ENCODE measurements at places on chromosomes 1 and 21.

- peak; percentile 78 for DNase-seq
These were observed 997 bp downstream of the IFNAR2 start for GRCh38 chr21:33230545-33231324.

- DNase-seq: no peak
These were observed 31.0 kb upstream of the EFCAB14 start for GRCh38 chr1:46749921-46750404.

- no peak for DNase-seq
These were observed 39.9 kb downstream of the SIPA1L2 start for GRCh38 chr1:232589812-232590743.

- no peak for DNase-seq
These were observed 21.5 kb downstream of the GNG12 start for GRCh38 chr1:67811781-67812180.

DNA sequence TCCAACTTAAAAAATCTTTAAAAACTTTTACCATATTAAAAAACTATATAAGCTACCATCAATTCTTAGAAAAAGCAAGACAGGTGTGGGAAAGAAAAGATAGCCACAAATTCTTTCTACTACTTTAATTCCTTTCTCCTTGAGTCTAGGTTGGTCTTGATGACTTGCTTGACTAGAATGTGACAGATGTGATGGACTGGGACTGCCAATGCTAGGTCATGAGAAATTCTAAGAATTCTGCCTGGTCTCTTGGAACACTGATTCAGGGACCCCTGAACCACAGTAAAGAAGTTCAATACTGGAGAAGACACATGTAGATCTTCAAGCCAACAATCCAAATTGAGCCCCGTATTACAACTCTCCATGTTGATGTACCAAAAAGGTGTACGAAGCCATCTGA is 326.6 kb upstream of the B3GALT2 start:
- no peak for DNase-seq

DNA sequence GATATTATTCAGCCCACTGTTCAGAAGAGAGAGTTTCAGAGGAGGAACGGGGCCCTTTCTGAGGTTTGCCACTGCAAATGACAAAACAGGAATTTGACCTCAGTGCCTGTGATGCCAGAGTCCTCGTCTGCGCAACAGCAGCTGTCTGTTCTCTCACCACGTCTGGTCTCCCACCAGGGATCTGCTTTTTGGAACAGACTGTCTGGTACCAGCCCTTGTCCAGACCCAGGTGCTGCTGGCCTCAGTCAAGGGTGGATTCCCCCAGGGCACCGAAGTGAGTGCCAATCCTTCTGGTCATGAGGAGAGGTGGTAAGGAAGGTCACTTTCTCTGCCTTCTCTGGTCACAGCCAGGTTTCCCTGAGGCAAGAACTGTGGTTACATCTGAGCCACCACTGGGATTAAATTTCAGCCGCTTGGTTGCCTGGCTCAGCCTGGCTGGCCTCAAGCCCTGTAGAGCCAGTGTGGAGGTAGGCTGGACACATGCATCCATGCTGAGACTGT is 2.3 kb upstream of the BCAN start:
- no peak for DNase-seq

GRCh38 chr1:7659514-7659913 is 111.6 kb upstream of the VAMP3 start:
- no peak for DNase-seq

DNA sequence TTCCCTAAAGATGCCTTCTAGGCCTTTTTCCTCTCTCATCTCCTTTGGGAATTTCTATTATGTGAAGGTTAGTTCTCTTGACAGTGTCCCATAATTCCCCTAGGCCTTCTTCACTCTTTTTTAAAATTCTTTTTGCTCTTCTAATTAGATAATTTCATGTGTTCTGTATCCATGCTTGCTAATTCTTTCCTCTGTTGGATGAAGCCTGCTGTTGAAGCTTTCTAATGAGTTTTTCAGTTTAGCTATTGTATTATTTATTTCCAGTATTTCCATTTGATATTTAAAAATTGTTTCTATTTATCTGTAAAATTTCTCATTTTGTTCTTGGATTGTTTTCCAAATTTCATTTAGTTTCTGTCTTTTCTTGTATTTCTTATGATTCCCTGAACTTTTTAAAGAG is 28.5 kb upstream of the FAM163A start:
- no peak for DNase-seq

- no peak for DNase-seq
These were observed 102.7 kb upstream of the IVNS1ABP start for GRCh38 chr1:185419718-185420117.

- DNase-seq: no peak
These were observed 24.8 kb downstream of the S100A10 start for GRCh38 chr1:151968791-151969399.

DNA sequence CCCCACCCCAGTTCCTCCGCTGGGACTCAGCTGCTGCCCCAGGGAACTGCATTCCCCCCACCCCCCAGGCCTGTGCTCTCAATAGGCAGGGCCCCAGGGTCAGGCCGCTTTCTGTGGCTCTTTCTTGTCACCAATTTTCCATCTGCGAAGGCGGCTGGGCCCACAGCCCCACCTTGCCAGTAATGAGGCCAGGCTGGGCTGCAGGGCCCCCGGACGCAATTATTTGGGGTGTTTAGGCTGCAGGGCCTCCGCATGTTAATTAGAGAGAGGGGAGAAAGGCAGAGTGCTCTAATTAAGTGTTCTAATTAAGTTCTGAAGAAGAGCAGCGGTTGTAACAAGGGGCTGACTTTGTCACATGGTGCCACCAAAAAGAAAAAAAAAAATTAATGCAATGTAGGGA is 71.8 kb downstream of the EPHB2 start:
- DNase-seq: no peak

- no peak for DNase-seq
These were observed 44.0 kb upstream of the HMGB4 start for GRCh38 chr1:33819913-33820311.

- no peak for DNase-seq
These were observed 134.5 kb downstream of the SMYD3 start for GRCh38 chr1:246372559-246372958.

DNA sequence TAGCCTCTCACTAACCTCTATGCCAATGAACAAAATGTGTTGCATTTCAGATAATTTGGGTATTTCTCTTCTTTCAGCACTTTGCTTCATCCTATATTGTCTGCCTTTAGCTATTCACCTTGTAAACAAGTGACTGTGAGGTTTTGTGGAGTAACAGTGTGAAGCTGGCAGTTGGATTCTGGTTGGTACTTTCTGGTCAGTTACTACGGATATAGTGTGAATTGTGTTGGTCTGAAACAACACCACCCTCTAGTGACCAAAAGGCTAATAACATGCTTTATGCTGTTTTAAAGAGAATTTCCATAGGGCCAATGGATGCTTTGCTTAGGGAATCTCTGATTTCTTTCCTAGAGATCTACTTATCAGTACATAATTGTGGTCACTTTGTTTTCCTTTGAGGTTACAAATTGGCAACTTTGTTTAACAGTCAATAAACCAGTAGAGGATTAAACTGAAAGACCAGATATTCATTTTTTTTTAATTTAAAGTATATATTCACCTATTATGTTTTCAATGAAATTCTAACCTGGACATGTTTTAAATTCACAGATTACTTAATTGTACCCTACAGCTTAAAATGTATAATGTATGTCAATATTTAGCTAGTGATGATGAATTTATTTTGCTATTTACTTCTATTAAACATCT is 2.5 kb upstream of the PTGER3 start:
- no peak for DNase-seq

GRCh38 chr1:152049291-152050083 is 12.7 kb upstream of the S100A11 start:
- DNase-seq: no peak

DNA sequence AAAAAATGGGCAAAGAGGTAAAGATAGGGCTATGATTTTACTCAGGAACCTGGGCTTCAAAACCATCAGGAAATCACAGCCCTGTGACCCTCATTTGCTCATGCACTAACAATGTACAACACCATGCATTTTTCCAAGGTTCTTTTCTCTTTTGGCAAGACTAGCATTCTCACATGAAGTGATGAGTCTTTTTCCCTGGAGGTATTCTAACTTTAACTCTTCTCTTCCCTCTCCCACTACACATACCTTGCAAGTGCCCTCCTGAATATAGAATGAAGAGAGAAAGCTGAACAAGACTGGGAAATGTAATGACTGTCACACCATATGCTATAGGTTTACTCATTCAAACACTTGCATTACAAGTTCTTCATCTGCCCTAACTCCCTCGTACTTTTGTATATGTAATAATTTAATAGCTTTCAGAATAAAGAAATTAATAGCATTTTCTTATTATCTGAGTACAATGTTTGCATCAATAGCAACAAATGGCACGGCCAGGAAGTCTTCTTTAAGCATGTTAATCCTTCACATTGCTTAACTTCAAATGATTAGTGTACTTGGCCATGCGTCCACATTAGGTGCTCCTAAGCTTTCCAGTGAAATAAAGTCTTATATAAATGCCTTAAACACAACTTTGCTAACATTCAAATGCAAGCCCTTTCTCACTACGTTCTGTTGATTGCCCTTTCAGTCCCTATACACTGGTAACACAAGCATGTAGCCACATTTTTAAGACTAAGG is 1.8 kb downstream of the NIBAN1 start:
- no peak for DNase-seq

DNA sequence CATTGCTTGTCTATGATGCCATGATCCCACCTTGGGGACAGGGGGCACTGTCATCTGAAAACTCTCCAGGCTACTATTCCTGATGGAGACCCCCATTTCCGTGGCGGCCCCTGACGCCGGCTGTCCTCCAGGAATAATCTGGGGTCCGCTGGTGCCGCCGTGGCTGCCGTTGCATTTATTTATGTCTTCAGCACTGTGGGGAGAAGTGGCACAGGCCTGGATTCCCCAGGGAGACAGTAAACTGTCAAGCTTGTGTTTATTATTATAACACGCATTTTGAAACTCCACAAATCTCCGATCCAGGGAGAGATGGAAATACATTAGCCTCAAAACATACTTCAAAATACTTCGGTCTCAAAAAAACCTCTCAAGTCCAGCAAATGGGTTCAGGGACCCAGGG is 126.9 kb upstream of the C1orf174 start:
- no peak for DNase-seq

GRCh38 chr1:107963008-107963407 is 2.0 kb downstream of the VAV3 start:
- no peak for DNase-seq

DNA sequence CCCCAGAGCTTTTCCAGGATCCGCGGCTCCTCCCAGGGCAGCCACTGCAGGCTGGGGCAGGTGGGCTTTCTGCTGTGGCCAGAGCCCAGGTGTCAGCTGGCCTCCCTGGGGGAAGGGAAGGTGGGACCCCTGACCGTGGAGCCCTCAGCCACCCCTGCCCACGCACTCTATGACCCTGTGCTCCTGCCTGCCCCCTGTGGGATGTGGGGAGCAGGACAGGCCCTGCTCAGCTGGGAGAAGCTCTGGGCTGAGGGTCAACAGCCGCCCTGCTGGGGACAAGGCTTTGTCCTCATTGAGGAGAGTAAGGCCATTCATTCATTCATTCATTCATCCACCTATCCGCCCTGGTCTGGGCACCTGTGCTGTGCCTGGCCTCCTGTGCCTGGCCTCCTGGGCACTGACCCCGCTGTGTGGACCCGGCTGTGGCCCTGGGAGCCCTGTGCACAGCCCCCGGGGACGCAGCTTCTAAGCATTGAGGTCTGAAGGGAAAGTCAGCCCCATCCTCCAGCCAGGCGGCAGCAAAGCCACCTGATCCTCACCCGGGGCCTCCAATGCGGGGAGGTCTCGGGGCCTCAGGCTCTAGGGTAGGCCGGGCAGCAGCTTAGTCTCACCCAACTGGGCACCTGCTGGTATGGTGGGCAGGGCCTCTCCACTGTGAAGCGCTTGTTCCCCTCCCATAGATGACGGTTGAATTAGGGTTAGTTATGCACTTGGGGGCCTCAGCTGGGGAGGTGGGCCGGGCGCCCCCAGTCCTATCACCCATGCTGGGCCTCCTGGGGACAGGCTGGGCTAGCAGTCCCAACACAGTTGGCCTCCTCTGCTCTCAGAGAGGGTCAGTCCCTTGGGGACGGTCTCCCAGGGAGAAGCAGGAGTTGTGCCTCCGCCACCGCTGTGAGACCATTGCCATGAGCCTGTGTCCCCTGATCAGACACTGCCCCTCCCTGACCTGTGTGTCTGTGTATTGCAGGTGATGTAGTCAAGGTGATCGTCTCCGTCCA is 6.0 kb downstream of the TNFRSF14 start:
- no peak for DNase-seq

DNA sequence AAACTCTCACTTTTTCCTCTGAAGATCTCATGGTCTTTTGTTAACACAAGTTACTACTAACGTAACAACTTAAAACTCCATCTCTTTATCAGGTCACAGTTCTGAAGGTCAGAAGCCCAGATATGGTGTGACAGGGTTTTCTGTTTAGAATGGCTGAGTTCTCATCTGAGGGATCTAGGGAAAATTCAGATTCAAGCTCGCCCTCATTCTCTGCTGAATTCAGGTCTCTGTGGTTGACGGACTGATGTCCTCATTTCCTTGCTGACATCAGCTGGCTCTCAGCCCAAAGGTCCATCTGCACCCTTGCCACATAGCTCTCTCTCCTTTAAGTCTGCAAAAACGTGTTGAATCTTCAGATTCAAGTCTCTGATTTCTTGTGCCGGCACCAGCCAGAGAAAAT is 6.1 kb upstream of the NTPCR start:
- DNase-seq: no peak

DNA sequence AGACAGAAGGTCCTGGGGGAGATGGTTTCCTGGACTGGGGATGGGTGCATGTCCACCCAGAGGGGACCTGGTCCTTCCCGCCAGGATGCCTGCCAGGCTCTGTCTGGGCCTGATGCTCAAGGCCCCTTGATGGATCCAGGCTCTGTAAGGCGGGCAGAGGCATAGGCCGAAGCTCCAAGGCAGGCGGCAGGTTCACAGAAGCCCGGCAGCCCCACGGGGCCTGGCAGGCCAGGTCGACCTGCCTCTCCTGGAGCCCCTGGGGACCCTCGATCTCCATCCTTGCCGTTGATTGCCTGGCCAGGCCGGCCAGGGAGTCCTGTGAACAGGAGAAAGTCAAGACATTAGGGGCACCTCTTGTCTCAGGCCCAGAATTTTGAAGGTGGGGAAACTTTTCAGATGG is 16.0 kb downstream of the COL9A2 start:
- DNase-seq: no peak

DNA sequence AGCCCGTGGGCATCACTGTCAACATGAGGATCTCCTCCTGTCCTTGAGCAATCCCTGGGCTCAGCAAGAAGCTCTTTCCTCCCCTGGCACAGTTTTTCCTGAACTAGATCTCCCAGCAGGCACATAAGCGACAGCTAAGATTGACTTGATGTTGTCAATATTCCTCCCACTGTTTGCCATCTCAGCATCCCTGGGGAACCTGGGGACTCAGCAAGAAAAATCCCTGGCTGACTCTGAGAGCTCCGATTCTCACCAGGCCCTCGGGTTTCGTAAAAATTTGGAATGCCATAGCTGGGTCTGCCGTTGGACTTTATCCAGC is 687.2 kb downstream of the MATN1 start:
- peak; percentile 21 for DNase-seq
